ENCODE measurements at places on chromosomes 5 and 9.

GRCh38 chr5:141637767-141638419, 1.1 kb downstream of the RELL2 start:
- no peak for DNase-seq

DNA sequence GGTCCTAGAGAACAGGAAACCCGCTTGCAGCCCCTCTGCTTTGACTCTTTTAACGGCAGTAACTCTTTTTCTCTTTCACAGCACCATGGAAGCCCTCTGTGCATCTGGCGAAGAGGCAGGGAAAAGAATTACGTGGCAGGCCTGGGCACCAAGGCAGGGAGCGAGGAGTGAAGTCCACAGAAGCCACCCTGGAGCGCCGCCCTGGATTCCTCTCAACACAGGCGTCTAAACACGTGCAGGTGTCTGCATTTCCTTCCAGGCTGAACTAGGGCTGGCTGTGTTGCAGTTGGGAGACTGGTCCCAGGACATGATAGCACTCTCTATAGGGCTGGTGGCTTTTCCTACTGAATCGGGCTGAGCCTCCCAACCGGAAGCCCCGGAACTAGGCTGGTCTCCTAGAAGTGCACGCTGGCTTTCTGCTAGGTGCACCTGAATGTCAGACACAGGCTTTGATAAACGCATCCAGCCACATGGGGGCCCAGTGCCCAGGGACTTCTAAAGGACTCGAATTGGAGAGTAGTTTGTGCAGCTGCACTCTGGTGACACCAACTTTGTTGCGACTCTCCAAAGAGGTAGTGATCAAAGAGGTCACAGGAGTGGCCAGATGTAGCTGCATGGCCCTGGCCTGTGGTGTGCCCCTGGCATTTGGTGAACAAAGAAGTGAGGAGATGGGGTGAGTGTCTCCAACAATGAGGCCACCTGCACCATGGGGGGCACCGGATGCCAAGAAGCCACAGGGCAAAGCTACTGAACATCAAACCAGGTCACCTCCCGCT, 54.5 kb downstream of the AK8 start:
- no peak for DNase-seq

DNA sequence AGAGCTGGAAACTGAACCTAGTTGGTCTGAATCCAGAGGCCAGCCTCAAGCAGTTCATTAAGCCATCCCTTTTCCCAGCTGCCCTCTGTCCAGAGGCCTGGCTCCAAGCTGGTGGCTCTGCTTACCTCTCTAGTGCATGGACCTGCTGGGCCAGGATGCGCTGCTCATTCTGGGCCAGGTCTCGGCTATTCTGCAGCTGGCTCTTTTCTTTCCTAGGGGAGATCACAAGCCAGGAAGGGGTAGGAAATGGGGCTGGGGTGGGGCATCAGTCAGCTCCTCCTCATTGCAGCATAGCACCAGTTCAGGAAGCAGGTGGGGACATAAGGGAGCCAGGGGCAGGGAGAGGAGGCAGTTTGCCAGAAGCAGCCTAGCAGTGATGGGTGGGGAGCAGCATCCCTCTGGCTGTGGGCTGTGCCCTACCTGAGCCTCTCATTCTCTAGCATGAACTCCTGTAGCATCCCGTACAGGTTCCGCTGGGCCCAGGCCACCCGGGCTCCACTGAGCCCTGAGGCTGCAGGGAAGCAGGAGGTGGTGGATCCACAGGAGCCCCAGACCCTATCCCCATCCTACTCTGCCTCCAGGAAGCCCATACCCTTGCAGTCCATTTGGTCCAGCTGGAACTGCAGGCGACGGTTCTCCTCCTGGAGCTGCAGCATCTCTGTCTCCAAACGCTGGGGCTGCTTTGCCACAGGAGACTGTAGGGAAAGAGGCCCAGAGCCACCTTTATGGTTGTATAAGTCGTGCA, 5.2 kb downstream of the KIF12 start:
- DNase-seq = no peak

DNA sequence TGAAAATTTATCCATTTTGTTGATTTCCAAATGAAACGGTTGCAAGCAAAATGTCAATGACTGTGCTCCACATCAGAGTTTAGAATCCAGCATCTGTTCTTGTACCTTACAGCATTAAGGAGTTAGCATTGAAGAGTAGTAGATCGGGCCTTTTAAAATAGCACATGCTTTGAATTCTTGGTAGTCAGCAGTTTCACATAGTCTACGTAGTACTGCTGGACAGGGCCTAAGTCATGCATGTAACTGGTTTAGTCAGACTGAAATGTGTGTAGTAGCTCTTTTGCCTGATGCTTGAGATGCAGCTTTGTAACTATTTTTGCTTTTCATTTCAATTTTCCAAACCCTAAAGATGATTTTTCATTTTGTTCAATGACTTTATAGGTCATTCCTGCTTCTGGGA, 19.8 kb downstream of the LECT2 start:
- no peak for DNase-seq

GRCh38 chr5:142602720-142603245, 83.1 kb downstream of the FGF1 start:
- no peak for DNase-seq

DNA sequence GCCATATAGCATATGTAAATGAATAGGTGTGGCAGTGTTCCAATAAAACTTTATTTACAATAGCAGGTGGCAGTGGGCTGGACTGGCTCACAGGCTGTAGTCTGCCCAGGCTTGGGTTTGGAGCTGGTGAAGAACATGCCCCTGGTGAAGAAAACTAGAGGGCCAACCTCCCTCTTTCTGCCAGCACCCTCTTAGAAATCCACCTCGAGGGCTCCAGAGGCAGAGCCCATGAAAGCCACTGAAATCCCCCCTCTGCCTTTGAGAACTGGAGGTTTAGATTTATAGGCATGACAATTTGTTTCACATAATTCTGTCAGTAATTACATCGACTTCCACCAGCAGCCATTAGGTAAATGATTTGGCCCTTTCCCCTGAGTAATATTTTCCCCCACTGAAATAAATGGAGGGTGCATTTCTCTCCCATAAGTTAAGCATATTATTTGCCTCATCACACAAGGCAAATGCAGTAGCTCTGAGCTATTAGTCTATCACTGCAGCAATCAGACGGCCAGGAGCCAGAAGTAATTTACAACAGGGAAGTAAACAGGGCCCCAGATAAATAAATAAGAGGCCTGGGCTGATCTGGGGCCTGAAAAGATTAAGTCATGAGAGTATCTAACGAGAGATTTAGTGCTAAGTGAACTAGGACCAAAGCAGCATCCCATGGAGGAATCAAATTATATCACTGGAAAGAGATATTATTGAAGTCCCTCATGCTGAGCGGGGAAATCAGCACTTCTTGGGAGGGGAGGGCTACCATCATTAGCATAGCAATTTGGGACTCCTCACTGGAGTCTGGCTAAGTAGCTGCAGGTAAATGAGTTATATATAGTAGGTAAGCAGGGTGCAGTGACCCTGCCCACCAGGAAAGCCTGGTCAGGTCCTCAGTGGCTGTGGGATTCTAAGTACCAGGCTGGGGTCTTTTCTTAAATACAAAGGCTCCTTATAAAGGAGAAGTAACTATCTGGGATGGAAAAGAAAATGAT, 123.9 kb downstream of the SLIT3 start:
- no peak for DNase-seq

DNA sequence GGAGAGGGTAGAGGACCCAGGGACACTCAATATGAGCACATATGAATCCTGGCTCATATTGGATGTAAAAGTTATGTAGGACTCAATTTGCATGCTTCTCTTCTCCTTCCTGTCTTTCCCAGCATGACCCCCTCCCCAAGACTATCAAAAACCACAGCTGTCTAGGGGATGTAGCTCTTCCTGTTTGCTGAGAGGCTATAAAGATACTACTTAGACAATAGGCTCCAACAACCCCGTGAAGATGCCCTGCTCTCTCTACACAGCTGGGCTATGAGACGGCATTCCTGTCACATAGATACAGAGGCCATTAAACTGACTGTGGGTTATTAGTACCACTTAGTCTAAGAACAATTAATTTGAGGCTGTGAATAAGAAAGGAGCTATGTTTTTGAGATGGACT, 56.5 kb upstream of the PCSK1 start:
- no peak for DNase-seq

GRCh38 chr5:163190784-163191183, 246.6 kb upstream of the CCNG1 start:
- no peak for DNase-seq

- no peak for DNase-seq
Measured at GRCh38 chr5:10989577-10990263, 228.7 kb upstream of the DAP start.

- no peak for DNase-seq
Measured at GRCh38 chr9:18861609-18862544, 171.1 kb downstream of the SAXO1 start.

GRCh38 chr9:37005517-37006140, 28.4 kb downstream of the PAX5 start:
- no peak for DNase-seq

- DNase-seq = no peak
Measured at GRCh38 chr5:69083412-69083811, 10.4 kb upstream of the SLC30A5 start.

GRCh38 chr5:5490774-5491347, 68.4 kb downstream of the ICE1 start:
- no peak for DNase-seq

DNA sequence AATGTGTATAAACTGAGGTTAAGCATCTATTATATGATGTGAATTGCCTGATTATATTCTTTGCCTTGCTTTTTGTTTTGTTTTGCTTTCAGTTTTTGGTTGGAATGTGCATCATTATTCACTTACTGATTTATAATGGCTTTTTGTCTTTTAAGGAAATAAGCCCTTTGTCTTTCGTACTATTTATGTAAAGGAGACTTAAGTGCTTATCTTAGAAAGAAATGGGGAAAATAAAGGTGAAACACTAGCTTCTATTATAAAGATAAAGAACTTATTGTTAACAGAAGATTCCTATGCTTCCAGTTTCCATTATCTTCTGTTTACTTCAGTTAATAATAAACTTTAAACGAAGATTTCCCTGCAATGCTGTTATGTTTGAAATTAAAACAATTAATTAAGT, 23.3 kb downstream of the COX7C start:
- DNase-seq = no peak

DNA sequence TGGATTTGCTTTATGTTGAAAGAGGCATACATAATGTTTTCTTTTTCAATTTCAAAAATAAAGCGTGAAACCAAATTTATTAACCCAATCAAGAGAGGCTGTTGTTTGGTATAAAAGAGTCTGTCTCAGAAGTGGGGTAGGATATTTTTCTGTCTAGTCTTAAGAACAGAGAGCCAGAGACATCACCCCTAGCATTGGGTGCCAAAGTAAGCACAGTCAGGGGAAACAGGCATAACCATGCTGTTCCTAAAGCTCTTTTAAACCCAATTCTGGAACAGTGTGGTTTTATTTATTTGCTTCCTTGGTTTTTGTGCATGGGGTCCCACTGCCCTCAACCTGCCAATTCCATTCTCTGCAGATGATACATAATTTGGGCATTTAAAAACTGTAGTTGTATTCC, 88.2 kb downstream of the UBE2R2 start:
- no peak for DNase-seq

DNA sequence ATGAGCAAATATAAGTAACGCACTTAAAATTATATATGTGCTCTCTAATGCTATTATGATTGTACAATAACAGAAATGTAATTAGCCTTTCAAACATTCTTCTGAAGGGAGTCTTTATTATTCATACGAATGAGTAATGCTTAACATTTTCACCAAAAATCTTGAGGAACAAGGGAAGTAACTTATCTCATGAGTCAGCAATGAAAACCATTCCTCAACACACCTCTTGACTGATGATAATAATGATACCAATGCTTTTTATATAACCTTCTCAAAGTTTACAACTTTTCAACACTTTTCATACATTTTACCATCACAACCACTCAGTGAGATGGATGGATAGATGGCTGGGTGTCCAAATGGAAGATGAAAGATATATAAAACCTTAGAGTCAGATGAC, 369.3 kb downstream of the BNC2 start:
- no peak for DNase-seq

GRCh38 chr5:6761333-6761732, 48.1 kb downstream of the TENT4A start:
- no peak for DNase-seq

- DNase-seq = no peak
Measured at GRCh38 chr9:97299809-97300414, 7.5 kb upstream of the CCDC180 start.

DNA sequence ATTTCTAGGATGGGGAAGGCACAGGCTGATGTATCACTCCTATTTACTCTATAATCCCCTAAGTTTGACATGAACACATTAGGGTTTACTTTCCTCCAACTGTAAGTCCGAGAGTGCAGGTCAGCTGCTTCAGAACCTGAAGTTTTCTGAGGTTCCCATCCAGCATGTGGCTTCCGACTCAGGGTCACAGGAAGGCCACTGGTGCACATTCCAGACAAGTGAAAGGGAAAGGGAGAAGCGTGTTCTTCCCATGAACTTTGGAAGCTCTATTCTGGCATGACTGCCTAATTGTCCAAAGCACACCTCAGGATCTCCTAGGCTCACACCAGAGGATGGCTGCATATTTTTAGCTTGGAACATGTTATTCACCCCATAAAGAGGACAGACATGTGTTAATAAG, 602.6 kb downstream of the SEMA5A start:
- no peak for DNase-seq

GRCh38 chr9:105439428-105439827, 8.4 kb upstream of the FSD1L start:
- no peak for DNase-seq

- DNase-seq = no peak
Measured at GRCh38 chr9:134371731-134372130, 45.5 kb downstream of the RXRA start.
